Anterior cingulate cortex (tissue), 58 donors: ENCODE measurements at places on chromosomes 12 and 14.

GRCh38 chr12:14572401-14572800, 4.7 kb upstream of the PLBD1 start:
- no peak for DNase-seq

DNA sequence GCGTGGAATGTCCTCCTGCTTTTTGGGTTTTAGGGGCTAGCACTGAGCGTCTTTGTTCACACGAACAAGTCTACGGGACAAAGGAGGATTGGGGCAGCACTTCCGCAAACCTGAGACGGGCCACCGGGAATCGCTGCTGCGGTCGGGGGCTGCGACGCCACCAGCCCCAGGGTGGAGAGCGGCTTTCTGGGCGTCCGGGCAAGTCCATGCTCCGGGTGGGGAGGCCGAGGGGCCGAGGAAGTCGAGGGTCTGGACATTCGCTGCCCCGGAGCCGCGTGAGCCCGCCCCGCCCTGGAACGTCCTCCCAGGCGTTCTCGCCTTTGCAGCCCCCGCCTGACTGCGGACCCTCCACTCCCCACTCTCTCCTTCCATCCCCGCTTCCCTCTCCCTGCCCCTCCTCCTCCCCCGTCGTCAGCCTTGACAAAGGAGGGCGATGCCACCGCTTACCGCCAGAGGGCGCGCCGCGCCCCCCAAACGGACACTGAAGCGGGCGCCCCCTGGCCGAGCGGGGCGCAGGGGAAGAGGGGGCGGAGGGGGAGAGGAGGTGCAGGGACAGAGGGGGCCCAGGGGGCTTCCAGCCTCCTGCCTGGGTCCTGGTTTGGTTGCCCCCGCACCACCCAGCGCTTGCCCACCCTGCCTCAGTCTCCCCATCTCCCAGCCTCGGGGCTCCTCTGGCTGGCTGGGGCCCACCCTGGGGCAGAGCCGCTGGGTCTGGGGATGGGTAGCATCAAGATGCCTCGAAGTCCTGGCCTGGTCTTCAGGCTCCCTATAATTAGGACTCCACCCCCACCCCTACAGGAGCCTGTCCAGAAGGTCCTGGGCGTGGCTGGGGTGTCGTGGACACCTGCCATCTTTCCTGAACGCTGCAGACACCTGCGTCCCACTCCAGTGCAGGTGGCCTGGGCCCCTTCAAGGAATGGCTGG, 39.1 kb upstream of the INF2 start:
- no peak for DNase-seq

- no peak for DNase-seq
Measured at GRCh38 chr14:68644101-68644500, 148.8 kb downstream of the ZFP36L1 start.

DNA sequence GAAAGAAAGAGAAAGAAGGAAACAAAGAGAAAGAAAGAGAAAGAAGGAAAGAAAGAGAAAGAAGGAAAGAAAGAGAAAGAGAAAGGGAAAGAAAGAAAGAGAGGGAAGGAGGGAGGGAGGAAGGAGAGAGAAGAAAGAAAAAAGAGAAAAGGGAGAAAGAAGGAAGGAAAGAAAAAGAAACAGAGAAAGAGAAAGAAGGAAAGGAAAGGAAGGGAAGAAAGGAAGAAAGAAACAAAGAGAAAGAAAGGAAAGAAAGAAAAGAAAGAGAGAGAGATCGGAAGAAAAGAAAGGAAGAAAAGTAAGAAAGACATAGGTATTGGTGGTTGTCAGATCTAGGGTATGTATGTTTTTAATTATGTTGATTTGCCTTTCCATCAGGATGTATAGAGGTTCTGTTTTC, 342.3 kb downstream of the FOXG1 start:
- no peak for DNase-seq

DNA sequence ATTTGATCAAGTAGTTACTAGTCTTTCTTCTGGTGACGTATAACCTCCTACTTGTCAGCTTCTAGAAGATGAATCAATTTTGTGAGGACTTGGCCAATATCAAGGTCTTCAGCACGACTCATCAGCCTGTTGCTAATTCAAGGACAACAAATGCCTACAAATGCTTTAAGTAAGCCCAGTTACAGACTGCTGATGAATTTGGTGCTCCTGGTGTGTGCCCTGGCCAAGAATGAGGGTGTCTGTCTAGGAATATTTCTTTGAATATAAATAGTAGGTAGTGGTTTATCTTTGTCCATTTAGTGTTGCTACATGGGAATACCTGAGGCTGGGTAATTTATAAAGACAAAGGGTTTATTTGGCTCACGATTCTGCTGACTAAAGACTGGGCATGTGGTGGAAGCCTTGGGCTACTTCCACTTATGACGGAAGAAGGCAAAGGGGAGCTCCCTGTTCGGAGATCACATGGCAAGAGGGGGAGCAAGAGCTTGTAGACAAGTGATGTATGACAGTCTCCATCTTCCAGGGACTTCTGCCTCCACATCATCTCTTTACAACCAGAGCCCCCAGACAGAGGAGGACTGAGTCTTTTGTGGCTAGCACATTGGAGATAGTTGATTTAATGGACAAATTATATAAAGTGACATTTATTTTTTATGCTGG, 180.2 kb downstream of the CRADD start:
- DNase-seq = no peak
